ENCODE measurements at places on chromosomes 3 and 15.

- DNase-seq: peak; percentile 47
Observed at GRCh38 chr3:44184319-44184953, 57.2 kb upstream of the TOPAZ1 start.

- no peak for DNase-seq
Observed at GRCh38 chr3:155872904-155873646, 2.6 kb downstream of the GMPS start.

DNA sequence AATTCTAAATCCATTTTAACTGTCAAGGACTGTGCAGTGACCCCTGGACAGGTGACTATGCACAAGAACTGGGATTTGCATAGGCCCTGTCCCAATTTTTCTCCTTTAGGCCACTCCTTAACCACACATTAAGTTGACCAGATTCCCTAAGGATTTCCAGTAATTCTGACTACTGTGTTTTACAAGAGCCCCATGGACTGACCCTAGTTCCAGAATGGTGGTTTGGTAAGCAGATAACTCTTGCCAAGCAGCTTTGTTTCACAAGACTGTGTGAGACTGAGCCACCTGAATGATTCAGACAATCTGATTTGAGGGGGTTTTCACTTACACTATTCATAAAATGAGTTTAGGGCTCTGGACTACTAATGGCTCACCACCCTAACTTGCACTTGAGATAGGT, 535.8 kb downstream of the ZBBX start:
- DNase-seq: no peak

GRCh38 chr3:105997800-105998526, 129.2 kb upstream of the CBLB start:
- DNase-seq: no peak

- no peak for DNase-seq
Observed at GRCh38 chr3:159805411-159805772, 183.2 kb upstream of the IL12A start.

- no peak for DNase-seq
Observed at GRCh38 chr3:186750316-186750715, 33.1 kb upstream of the EIF4A2 start.

DNA sequence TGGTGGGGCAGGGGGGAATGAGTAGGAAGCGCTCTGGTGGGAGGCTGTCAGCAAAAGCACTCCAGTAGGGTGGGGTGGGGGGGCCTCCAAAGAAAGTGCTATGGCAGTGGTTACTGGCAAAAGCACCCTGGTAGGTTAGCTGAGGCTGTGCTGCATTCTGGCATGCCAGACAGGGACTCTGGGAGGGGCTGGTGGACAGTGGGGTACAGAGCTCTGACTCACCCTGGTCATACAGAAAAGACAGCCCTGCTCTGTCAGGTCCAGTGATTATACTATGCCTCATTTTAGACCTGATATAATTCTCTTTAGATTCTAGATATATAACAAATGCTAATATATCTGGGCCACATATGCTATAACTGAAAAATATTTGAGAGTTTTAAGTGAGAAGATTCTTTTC, 82.8 kb upstream of the CPNE4 start:
- DNase-seq: no peak

- DNase-seq: peak; percentile 27
Observed at GRCh38 chr3:150303768-150304167, 104.3 kb upstream of the TSC22D2 start.

DNA sequence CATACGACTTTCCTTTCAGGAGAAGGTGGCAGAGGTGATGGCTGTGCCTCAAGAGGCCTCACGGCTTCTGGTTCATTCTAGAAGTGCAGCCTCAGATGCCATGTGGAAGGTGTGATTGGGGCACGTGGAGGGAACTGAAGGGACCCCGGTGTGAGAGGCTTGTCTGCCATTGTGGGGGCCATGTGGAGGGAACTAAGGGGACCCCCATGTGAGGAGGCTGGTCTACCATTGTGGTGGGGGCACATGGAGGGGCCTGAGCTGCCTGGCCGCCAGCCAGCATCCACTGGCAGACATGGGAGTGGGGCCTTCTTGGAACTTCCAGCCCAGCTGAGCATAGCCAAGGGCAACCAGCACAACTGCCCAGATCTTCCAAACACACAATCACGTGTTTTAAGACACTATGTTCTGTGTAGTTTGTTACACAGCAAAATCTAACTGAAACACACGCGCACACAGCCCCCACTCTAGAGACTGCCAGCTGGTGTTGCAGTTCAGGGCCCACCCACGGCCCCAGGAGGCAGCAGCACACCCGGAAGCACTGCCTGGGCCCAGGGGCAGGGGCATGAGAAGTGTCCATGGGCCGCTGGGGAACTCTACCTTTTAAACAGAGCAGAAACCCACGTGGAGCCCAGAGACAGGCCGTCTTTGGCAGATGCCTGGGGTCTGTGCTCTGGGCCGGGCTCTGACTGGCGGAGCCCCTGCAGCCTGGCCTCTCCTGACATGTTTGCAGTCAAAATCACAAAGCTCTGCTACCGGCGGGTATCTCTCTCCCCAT, 66.8 kb downstream of the IQSEC1 start:
- no peak for DNase-seq

DNA sequence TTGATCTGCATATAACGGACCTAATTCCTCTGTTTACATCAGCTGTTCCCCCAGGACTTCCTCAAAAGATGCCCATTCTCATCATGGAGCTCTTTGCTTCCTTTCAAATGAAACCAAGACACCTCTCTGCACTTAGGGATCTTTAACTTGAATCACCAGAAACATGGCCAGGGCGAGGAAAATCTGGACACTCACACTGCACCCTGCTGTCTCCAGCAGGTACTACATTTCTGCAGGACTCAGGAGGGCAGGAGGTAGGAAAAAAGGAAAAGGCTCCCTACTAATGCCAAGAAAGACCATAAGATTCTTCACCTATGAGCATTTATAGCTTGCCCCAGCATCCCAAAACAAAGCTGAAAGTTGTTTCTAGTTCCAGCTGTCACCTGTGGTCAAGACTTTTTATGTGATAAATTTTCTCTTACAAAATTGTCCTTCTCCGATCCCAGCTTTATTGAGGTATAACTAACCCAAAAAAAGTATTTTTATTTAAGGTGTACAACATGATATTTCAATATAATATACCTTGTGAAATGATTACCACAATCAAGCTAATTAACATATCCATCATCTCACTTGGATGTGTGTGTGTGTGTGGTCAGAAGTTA, 87.3 kb upstream of the C15orf61 start:
- peak; percentile 67 for DNase-seq

DNA sequence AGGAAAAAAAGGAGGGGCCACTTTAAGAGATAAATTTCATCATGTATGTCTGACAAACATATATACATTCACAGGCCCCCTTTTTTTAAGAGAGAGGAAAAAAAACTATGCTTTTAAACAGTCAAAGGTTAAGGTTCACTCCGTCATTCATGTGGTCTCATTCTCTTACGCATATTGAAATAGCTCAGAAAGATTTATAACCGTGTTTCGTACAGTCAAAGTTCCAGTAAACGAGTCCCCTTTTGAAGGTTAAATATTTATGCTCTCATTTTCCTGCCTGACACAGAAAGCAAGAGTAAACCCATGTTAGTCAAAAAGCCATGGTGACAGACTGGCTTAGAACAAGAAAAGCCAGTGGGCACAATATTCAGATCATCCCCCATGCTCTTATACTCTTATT, 248.0 kb upstream of the ARRDC4 start:
- no peak for DNase-seq

DNA sequence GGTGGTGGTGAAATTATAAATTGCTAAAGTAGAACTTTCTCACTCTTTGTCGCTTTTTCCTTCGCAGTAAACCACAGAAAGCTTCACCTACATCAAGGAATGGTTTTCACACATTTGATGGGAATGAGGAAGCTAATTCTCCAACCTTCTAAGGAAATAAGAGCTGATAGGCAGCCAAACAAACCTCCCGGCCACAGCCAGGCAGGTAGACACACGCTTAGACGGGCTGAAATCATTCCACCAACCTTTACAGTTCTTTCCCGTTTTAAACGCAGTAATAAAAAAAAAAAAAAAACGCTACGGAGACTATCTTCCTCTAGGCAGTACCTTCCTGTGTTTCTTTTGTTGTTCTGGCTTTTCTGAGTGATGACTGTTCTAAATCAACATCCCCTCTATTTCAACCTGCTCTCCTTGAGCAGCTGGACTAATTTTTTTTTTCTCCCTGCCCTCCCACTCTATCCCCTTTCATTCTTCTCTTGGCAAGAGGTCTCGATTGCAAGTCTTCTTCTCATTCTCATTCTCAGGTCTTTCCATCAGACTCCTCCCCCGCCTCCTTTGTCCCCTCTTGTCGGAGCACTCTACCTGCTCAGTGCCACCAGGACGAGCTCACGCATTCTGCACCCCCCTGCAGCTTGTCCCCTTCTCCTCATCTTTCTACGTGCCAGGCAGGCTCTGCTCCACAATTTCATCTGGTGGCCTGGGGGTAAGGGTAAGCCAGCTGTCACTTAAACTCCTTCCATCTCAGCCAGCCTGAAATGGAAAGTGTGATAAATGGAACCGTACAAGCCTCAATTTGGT, 391.1 kb upstream of the MDFIC2 start:
- DNase-seq: peak; percentile 4

- DNase-seq: peak; percentile 70
Observed at GRCh38 chr3:107928084-107928445, 162.8 kb downstream of the CD47 start.

GRCh38 chr3:88912294-88912877, 195.0 kb upstream of the EPHA3 start:
- DNase-seq: no peak

All from NCI-H69 (cell line).